ENCODE measurements at places on chromosomes 7 and 10.

DNA sequence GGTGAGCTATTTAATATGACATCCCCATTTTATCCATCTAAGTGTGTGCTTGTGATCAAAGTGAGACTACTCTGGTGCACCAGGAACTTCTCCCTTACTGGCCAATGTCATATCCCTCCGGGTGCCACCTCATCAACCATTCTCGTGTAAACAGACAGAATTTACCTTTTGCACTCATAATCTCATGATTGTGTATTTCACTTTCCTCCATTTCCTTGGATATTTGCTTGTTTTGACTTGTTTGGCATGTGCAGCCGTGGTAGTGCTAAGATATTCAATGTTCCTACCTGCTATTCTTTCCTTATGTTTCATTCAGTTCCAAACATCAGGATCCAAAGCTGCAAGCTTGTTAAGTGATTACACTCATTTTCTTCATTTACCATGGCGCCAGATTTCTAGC lies 280.5 kb upstream of the SP8 start:
- no peak for DNase-seq

- DNase-seq, result no peak
Measured at GRCh38 chr10:131124945-131125344, 186.6 kb downstream of the TCERG1L start.

GRCh38 chr7:40346554-40346953 lies 211.7 kb downstream of the SUGCT start:
- DNase-seq, result no peak

DNA sequence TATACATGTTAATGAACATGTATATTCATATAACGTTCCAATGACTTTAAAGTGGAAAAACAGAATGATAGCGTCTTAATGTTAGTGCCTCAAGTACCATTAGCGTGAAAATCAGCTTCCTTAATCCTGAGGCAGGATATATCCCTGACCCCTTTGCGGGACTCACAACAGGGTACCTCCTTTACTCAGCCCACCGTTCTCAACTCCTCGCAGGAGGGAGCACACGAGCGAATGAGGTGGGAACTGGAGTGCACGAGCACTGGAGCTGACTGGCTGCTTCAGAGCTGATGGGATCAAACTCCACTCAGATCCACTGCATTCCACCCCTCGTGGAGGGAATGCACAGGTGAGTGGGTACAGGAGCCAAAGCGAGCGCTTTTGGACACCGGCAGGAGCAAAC lies 36.1 kb downstream of the AVL9 start:
- DNase-seq, result no peak

GRCh38 chr7:38374507-38374906 lies 101.1 kb upstream of the TARP start:
- peak; percentile 44 for DNase-seq

GRCh38 chr10:69329721-69330178 lies 51.5 kb downstream of the HK1 start:
- no peak for DNase-seq

- no peak for DNase-seq
Measured at GRCh38 chr10:59700709-59701108, 8.9 kb downstream of the SLC16A9 start.

GRCh38 chr7:99404977-99405320 lies 3.4 kb downstream of the PDAP1 start:
- DNase-seq, result no peak

DNA sequence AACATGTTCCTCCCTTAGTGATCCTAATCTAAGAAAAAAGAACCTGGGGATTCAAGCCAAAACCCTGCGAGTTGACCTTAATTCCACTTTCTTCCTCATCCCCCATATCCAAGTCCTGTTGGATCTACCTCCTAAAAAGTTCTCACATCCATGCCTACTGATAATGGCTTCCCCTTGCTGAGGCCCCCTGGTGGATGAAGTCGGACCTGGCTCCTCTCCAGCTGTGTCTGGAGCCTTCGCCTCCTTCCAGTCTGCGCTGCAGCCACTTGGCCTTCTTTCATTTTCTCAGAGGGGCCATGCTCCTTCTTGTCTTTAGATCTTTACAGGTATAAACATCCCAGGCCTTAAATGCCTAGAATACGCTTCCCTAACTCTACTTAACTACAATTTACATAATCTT lies 8.1 kb downstream of the PDE1C start:
- no peak for DNase-seq

GRCh38 chr10:110462166-110463095 lies 35.3 kb upstream of the DUSP5 start:
- no peak for DNase-seq

DNA sequence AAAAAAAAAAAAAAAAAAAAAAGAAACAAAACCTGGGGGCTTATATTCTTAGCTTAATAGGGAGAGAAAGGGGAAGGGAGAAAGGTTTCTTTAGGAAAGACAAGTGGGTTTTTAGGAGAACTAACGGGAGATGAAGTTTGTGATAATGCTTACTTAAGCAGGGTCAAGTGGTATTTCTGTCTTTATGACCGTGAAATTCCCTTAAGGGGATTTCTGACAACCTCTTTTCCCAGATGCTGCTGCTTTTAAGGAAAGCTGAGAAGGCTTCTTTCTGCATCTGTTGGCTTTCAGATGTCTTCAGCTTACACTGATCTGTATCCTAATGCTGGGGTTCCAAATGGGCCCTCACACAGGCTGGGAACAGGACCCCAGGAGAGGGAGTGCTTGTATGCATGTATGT lies 42.6 kb downstream of the ADAMTS14 start:
- DNase-seq, result no peak

DNA sequence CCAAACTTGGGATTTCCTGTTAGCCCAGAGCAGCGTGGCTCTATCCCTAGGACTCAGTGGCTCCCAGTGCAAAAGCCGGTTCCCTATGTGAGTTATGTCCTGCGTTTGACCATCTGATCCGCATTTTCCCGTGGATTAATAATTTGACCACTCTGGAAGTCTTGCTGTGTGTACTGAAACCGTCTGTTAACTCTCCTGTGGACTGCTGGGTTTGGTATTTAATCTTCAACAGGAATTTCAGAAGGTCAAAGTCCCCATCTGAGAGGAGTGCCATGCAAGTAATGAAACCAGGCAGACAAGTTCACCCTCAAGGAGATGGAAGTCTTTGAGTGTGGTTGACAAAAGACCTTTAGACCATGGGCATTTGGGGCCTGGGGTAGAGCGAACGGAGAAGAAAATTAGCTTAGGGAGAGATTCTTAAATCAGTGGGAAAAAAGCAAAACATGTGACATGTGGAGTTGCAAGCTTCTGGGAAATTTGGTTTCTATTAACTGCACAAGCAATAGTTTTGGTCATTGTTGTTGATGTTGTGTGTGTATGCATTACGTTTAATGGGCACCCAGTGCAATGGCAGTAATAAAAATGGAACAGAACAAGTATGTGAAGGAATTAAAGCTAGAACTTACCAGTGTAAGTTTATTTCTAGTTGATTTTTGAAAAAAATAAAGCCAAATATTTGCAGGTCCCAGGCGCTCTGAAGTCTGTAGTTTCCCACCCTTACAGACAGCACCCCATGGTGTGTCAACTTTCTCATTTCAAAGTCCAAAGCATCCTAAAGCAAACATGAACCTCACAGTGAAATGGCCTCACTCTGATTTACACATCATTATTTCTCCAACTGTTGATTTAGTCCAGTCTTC lies 38.2 kb downstream of the LYZL1 start:
- no peak for DNase-seq

GRCh38 chr10:113846036-113846435 lies 7.8 kb downstream of the DCLRE1A start:
- no peak for DNase-seq

GRCh38 chr10:17981766-17982380 lies 30.2 kb downstream of the SLC39A12 start:
- no peak for DNase-seq

- no peak for DNase-seq
Measured at GRCh38 chr10:44958898-44959246, 730 bp upstream of the RASSF4 start.

GRCh38 chr7:148385009-148385682 lies 205.4 kb upstream of the C7orf33 start:
- no peak for DNase-seq

DNA sequence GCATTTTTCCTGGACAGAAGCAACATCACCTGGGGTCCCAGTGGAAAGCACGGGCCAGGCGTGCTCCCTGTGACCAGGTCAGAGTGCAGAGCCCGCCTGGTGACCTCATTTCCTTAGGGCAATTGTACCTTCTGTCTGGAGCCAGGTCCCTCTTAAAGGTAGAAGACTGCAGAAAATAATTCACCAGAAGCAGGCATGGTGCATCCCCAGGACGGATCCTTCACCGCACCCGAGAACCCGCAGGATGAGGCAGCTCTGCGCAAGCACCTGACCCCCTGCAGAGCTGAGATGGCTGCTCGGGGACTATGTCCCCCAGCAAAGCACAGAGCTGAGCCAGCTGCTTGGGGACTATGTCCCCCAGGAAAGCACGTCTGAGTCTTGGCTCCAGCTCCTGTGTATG lies 557.6 kb downstream of the PTPRN2 start:
- DNase-seq, result no peak

DNA sequence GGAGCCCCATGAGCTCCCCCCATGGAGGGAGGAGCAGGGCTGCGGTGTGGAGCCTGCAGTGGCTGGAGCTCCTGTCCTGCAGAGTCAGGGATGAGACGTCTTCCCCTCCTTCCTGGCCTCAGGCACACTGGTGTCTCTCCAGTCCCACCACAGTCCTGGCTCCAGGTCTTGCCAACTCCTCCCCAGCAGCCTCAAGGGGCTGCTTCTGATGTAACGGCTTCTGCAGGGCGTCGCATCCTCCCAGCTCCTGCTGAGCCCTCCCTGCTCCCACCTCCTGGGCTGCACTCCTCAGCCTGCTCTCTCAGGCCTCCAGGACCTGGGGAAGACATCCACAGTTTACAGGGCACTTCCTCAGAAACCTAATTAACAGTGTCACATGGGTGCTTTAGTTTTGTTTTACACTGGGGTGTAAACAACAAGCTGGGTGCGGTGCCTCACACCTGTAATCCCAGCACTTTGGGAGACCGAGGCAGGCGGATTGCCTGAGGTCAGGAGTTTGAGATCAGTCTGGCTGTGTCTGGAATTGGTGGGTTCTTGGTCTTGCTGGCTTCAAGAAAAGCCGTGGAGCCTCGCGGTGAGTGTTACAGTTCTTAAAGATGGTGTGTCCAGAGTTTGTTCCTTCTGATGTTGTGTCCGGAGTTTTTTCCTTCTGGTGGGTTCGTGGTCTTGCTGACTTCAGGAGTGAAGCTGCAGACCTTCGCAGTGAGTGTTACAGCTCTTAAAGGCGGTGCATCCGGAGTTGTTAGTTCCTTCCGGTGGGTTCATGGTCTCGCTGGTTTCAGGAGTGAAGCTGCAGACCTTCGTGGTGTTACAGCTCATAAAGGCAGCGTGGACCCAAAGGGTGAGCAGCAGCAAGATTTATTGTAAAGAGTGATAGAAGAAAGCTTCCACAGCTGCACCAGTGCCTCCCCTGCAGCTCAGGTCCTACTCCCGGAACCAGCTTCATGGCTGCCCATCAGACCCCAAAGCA lies 95.0 kb downstream of the PAXIP1 start:
- DNase-seq, result no peak

DNA sequence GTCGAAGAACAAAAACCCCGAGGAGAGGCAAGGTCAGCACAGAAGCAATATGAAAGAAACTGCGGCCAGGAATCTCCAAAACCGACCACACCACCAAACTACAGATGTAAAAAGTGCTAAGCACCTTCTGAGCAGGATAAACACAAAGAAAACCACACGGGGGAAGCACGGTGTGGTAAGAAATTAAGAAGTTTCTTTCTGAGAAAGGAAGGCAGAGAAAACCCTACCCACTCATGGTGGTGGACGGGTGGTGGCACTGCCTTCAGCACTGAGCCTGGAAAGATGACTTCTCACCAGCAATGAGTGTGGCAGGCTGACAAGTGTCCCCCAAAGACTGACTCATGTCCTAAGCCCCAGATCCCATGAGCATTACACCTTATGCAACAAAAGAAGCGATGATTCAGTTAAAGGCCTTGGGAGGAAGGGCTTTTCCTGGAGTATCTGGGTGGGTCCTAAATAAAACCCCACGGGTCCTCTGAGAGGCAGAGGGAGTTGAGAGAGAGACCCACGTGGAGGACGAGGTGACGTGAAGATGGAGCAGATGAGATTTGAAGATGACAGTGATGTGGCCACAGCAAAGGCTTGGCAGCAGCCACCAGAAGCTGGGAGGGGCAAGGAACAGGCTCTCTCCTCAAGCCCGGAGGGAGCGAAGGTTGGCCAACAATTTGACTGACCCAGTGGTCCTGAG lies 124.9 kb downstream of the DLG5 start:
- peak; percentile 29 for DNase-seq

- no peak for DNase-seq
Measured at GRCh38 chr10:127813290-127813689, 76.3 kb downstream of the FOXI2 start.

DNA sequence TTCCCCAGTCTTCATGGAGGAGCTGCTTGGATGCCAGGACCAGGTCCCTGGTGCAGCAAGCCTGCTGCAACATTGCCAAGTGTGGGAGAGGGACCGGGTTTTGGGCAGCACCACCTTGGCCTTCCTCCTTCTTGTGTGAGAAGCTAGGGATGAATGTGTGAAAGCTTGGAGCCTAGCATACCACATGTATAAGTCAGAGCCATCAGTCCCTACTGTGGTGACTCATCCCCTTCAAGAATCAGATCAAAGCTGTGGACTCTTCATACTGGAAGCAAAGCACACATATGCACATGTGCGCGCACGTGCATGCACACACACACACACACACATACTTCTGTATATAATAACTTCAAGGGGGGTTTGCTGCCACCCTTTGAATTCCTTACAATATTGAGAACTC lies 527.8 kb downstream of the LRMDA start:
- DNase-seq, result no peak

DNA sequence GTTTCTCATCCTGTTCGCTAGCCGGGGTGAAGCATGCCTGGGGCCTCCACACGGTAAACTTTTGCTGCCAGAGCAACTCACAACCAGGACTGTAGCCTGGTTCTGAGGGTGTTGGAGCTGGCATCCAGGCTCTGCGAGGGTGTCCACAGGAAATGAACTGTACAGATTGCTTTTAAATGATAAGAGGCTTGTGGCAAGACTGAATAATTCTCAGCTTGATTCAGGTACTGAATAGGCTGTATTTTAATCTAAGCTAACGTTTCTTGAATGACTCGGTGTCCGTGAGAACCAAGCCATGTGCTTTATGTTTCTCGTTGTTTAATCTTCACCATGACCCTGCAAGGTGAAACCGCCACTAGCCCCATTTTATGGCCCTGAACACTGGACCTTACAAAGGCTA lies 49.3 kb downstream of the EEPD1 start:
- DNase-seq, result no peak

GRCh38 chr10:75406462-75407223 lies 5.1 kb upstream of the ZNF503 start:
- DNase-seq, result no peak

DNA sequence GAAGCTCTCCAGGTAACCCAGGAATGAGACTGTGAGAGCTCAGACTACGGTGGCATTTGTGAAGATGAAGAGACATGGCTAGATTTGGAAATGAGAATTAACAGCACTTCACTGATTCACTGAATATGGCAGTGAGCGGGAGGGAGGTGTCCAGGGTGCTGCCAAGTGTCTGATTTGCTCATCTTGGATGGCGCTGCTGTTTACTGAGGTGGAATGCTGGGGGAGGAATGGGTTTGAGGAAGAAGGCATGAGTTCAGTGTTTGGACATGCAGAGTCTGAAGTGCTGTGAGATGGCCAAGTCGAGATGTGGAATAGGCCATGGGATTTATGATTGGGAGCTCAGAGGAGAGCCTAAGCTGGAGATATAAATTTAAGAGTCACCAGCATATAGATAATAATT lies 437.1 kb upstream of the NPVF start:
- no peak for DNase-seq

- DNase-seq, result no peak
Measured at GRCh38 chr7:24882989-24883621, 96.9 kb downstream of the OSBPL3 start.

Measured in activated T-cell treated with anti-CD3 and anti-CD28 coated beads, Interleukin-2, amount 50 U/mL, for 1 hour (primary cell).